Epithelial cell of alveolus of lung (primary cell): ENCODE measurements at places on chromosomes 16 and 17. TPM values are rescaled to one million over a fixed set of nuclear protein-coding genes. Genes with fewer than 3 reads are reported as not detected.

PPL gene
- total RNA-seq = 1.3 and 7.2 TPM in 2 replicates

KRTAP2-3 gene
- total RNA-seq = 1.9 TPM in 1 of 2 replicates, not detected in the other

CSH1 gene
- total RNA-seq = not detected in 2 replicates

KRT24 gene
- not detected in 2 replicates for total RNA-seq

KCTD19 gene
- total RNA-seq = 0.24 TPM in 1 of 2 replicates, not detected in the other

ZNF597 gene
- 1.5 and 1.9 TPM in 2 replicates for total RNA-seq

CLEC18A gene
- 0.08 and 0.13 TPM in 2 replicates for total RNA-seq

C17orf50 gene
- not detected in 2 replicates for total RNA-seq

IGFALS gene
- not detected in 2 replicates for total RNA-seq

TMEM88 gene
- 1.9 and 3.3 TPM in 2 replicates for total RNA-seq

CDRT15L2 gene
- not detected in 2 replicates for total RNA-seq

NPIPA7 gene
- total RNA-seq = 1.8 TPM in 1 of 2 replicates, not detected in the other

DDX19B gene
- 35.3 and 42.3 TPM in 2 replicates for total RNA-seq

SLC46A1 gene
- 2.3 and 4.9 TPM in 2 replicates for total RNA-seq

KRT27 gene
- not detected in 2 replicates for total RNA-seq

AGRP gene
- total RNA-seq = not detected in 2 replicates

ELMO3 gene
- 1.4 and 2.3 TPM in 2 replicates for total RNA-seq

MYH13 gene
- total RNA-seq = not detected in 2 replicates

ZCCHC14 gene
- total RNA-seq = 5.6 and 11.5 TPM in 2 replicates

SEC14L5 gene
- not detected in 2 replicates for total RNA-seq

PYCARD gene
- 54.6 and 86.6 TPM in 2 replicates for total RNA-seq

HP gene
- total RNA-seq = 1.9 TPM in 1 of 2 replicates, not detected in the other
